Activated CD8-positive, alpha-beta T cell treated with anti-CD3 and anti-CD28 coated beads for 36 hours (primary cell): ENCODE measurements at places on chromosomes 12 and 14. TPM values are rescaled to one million over a fixed set of nuclear protein-coding genes. Genes with fewer than 3 reads are reported as not detected.

The TSPAN19 gene
- not detected for total RNA-seq

The C12orf54 gene
- total RNA-seq, result not detected

The PRPH gene
- not detected for total RNA-seq

The HELB gene
- total RNA-seq, result 16.2 TPM

The REM2 gene
- total RNA-seq, result 0.27 TPM

The AKAP6 gene
- total RNA-seq, result 1.2 TPM

The TAS2R31 gene
- 1.2 TPM for total RNA-seq

The DTX1 gene
- total RNA-seq, result 3.4 TPM

The HRK gene
- not detected for total RNA-seq

The TUBA1B gene
- total RNA-seq, result 2,181 TPM

The IL31 gene
- not detected for total RNA-seq

The COCH gene
- 5.8 TPM for total RNA-seq

The DHRS2 gene
- total RNA-seq, result 3.5 TPM

The ATF1 gene
- total RNA-seq, result 46.6 TPM

The TSHR gene
- not detected for total RNA-seq

The PROX2 gene
- 0.38 TPM for total RNA-seq

The WNT1 gene
- not detected for total RNA-seq

The CSRP2 gene
- total RNA-seq, result 1.2 TPM

The ZC3H10 gene
- 6.8 TPM for total RNA-seq

The CDCA3 gene
- 83.8 TPM for total RNA-seq

The GUCY2C gene
- total RNA-seq, result not detected

The AQP2 gene
- not detected for total RNA-seq

The LGR5 gene
- total RNA-seq, result not detected

The ZNF268 gene
- 12.7 TPM for total RNA-seq

The SLC17A8 gene
- total RNA-seq, result not detected

The ASCL1 gene
- not detected for total RNA-seq

The TSPAN11 gene
- not detected for total RNA-seq

The IAPP gene
- total RNA-seq, result not detected

The TEX22 gene
- total RNA-seq, result 1.2 TPM

The TC2N gene
- 32.5 TPM for total RNA-seq

The DTD2 gene
- total RNA-seq, result 25.4 TPM

The FAM216A gene
- total RNA-seq, result 77.1 TPM

The KLRD1 gene
- 6.9 TPM for total RNA-seq

The RPL36AL gene
- total RNA-seq, result 231 TPM

The PAH gene
- total RNA-seq, result not detected

The ORAI1 gene
- total RNA-seq, result 38.1 TPM

The SLC10A1 gene
- not detected for total RNA-seq

The ACOT4 gene
- 1.8 TPM for total RNA-seq

The OTUB2 gene
- total RNA-seq, result 0.29 TPM

The CAPZA3 gene
- not detected for total RNA-seq

The MIPOL1 gene
- not detected for total RNA-seq

The TMEM119 gene
- total RNA-seq, result not detected

The IFI27 gene
- 4.1 TPM for total RNA-seq

The KLHL33 gene
- total RNA-seq, result 0.54 TPM

The LACRT gene
- not detected for total RNA-seq

The PIANP gene
- not detected for total RNA-seq

The LTBP2 gene
- total RNA-seq, result 0.05 TPM

The NPFF gene
- total RNA-seq, result not detected

The BCL11B gene
- 48.5 TPM for total RNA-seq

The HOXC10 gene
- total RNA-seq, result not detected

The NRIP2 gene
- total RNA-seq, result not detected

The PDZRN4 gene
- total RNA-seq, result not detected

The ACVRL1 gene
- total RNA-seq, result not detected

The EML5 gene
- total RNA-seq, result 3.8 TPM

The ZDHHC22 gene
- not detected for total RNA-seq

The RAB15 gene
- total RNA-seq, result 2.3 TPM

The KRT75 gene
- total RNA-seq, result not detected

The KIF21A gene
- 18.0 TPM for total RNA-seq

The KRT85 gene
- total RNA-seq, result not detected
